GM12864 (cell line): ENCODE measurements at places on chromosomes 7 and 10.

DNA sequence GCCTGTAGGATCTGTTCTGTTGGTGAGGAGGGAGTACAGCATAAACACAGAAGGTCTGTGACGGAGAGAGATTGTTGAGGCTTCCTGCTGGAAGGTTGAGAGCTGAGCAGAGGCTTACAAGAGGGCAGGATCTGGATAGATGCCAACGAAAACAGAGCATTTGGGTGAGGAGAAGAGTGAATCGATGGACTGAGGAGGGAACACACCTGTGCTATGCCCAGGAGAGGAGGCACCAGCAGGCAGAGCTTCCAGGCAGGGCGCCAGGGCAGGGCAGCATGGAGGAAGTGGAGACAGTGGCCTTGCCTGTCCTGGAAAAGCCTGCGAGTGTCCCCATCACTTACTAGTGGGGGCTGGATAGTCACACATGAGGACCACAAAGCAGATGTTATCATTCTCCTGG lies 282.9 kb downstream of the PAXIP1 start:
- no peak for DNase-seq

GRCh38 chr7:32905175-32905662 lies 13.7 kb upstream of the KBTBD2 start:
- DNase-seq = no peak

- no peak for DNase-seq
Measured at GRCh38 chr10:86368987-86369386, 2.4 kb upstream of the GRID1 start.

DNA sequence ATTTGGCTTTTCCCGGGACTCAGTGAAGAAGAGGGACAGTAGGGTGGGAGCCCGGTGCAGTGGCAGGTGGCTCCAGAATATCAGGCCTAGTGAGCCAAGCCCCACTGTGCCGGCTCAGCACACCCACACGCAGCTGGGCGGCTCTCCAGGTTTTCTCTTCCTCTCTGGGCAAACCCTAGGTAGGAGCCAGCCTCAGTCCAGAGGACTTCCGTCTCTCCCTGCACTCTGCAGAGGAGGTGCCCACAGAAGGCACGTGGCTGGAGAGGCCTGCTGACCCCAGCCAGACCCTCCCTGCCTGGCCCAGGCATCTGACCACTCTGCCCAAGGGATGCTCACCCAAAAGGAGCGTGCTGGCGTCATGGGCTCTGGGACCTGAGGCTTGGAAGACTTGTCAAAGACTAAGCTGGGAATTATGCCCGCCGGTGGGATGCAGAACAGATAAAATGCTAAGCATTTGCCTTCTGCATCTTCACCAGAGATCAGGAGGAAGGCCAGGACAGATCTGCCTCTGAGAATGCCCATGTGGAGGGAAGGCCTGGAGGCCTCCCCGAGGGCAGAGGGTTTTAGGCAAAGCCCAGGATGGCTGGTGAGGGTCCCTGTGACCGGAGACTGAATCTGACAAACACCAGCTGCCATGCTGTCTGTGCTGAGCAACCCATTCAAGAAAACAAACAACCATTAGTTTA lies 40.2 kb downstream of the TCERG1L start:
- DNase-seq = no peak

DNA sequence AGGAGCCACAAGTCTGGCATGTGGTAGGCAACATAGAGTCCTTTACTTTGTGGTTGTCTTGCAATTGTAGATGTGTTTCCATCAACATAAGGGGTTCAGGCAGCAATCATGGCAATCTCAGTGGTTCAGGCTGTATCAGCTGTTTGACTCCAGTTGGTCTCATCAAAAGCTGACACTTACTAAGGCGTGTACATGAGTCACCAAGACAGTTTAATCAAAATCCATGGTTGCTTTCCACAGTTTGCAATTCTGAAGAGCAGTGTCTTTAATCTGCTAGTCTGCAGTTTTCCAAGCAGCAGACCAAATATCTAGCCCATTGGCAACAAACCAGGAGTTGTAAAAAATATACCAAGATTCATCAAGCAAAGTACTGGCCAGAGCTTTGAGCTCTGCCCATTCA lies 210.2 kb downstream of the MDFIC start:
- DNase-seq = no peak

GRCh38 chr10:77236700-77237099 lies 400.9 kb downstream of the KCNMA1 start:
- no peak for DNase-seq

GRCh38 chr10:101649525-101650085 lies 45.4 kb downstream of the FBXW4 start:
- no peak for DNase-seq

GRCh38 chr10:17472481-17473227 lies 18.3 kb upstream of the ST8SIA6 start:
- no peak for DNase-seq

GRCh38 chr7:126589068-126589684 lies 663.6 kb downstream of the GRM8 start:
- DNase-seq = no peak

DNA sequence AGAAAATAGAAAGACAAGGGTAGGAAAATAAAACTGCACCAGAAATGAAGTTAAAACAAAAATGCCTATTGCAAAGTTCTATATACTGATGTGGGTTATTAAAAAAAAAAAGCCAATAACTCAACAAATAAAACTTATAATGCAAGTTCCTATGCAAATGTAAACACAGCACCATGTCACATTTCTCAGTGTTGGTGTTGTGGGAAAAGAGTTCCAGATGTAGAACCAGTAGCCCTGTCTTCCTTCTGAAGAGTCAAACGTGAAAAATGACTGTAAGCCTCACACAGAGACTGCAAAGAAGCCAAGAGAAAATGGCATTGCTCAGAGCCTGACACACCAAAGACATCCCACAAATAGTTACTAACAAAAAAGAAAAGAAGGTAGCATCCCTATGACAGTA lies 10.1 kb downstream of the PON2 start:
- no peak for DNase-seq

GRCh38 chr10:12774204-12774894 lies 227.2 kb downstream of the CCDC3 start:
- DNase-seq = no peak

GRCh38 chr10:107303203-107303602 lies 138.7 kb upstream of the SORCS1 start:
- DNase-seq = no peak

DNA sequence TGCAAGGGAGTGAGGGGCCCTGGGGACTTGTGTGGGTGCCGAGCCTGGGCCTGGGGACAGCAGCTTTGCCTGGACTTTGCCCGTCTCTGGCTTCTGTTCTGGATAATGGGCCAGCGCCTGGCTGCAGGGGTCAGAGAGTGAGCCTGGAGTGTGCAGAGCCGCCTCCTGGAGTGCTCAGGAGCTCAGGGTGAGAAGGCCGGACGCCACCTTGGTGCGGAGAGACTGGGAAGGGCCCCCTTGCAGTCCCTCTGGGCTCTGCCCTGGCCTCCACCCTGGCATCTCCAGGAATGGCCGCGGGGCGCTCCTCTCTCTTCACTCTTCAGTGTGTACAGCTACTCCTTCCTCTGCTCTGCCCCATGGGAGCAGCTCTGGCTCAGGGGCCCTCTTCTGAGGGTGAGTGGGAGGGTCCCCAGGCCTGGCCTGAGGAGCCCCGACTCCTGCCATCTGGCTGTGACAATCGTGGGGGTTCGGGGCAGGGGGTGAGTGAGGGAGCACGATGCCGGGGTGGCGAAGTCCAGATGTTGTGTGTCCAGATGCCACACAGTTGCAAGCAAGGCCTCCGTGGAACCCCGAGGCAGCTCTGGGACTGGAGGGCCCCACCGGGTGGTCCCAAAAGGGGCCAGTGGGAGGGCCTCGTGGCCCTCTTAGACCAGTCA lies 187.1 kb downstream of the DNAJB6 start:
- no peak for DNase-seq

DNA sequence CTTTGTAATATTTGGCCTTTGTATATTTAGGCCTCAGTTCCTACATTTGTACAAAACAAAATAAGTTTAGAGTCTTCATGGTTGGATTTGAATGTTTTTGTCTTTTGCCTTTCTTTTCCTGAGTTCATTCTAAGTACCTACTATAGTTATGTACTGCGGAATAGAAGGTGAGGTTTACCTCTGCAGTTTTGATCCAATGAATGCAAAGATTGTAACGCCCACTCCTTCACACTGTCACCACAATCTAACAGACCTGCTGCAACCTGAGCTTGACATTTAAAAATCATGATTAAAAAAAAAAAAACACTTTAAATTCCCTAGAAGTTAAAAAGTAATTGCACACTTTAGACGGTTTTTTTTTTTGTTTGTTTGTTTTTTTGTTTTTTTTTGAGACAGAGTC lies 145.0 kb downstream of the CALCR start:
- DNase-seq = no peak

DNA sequence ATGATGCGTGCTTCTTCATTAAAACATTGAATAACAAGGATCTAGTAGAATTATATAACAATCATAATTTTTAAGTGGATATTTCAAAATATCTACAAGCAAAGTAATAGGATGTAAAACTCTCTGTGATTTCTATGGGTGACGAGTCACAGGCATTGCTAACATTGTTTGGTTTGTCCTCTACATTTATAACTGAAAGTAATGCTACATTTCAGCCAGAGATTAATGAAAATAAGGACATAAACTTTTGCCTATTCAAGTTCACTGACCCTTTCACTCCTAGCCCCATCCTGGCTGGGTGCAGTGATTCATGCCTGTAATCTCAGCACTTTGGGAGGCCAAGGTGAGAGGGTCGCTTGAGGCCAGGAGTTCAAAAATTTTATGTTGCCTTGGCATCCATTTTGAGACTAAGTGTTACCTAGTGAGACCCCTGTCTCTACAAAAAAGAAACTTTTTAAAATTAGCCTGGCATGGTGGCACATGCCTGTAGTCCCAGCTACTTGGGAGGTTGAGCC lies 38.4 kb upstream of the HSPA12A start:
- no peak for DNase-seq

- DNase-seq = no peak
Measured at GRCh38 chr10:63099734-63100133, 33.4 kb upstream of the NRBF2 start.

DNA sequence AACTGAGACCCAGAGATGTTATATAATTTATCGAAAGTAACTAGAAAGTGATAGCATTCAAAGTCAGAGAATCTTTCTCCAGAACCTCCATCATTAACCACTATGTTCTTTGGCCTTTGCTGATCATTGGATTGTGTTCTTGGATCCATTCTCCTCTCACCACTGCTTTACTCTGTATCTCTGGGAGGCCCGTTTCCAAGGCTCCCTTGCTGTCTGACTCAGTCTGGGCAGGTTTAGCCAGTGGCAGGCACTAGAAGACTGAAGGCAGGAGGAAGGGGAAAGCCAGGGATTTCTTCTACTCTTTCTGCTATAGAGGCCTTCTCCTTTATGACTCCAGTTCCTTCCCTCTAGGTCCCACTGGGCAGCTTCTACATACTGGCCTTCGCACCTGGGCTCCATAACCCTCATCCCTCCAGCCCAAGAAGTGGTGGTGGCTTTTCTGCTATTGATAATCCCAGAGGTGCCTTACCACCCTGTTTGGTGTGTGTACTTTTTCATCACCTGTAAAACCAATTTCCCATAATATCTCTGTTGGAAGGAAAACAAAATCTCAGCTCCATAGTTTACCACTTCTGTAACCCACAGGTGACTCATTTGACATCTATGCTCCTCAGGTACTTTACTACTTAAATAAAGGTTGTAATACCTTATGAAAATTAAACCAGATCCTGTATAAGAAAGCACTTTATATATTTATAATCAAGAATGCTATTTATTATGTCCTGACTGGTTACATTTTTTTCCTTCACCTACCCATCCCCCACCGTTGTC lies 36.0 kb downstream of the BCAP29 start:
- DNase-seq = no peak

DNA sequence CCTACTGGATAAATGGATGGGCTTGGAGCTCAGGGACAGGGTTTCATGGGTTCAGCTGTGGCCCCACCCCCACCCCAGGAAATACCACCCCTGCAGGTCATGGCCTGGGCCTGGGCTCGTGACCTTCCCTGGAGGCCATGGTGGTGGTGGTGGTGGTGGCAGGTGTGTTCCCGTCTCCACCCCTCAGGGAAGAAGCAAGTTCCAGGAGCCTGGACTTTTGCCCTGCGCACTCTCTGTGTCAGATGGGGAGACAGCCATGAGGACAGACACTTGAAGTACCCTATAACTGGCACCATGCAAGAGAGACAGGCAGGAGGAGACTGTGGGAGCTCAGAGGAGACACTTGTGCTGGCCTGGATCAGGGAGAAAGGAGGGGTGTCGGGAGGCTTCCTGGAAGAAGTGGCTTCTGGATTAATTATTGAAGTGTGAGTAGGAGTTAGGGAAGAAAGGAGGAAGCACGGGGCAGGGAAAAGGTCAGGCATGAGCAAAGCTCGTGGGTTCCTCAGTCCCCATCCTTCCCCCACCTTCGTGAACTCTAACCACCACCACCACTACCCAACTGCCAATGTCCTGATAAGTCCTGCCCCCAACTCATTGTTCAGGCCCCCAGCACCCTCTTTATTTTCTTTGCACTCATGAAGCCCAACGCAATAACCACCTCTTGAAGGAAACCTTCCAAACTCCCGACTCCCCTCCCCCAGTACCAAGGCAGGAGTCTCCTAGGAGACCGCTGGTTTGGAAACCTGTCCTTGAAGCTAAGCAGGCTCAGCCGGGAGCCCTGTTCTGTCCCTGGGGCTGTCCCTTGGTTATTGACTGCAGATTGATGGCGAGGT lies 8.9 kb downstream of the SH2B2 start:
- DNase-seq = no peak

DNA sequence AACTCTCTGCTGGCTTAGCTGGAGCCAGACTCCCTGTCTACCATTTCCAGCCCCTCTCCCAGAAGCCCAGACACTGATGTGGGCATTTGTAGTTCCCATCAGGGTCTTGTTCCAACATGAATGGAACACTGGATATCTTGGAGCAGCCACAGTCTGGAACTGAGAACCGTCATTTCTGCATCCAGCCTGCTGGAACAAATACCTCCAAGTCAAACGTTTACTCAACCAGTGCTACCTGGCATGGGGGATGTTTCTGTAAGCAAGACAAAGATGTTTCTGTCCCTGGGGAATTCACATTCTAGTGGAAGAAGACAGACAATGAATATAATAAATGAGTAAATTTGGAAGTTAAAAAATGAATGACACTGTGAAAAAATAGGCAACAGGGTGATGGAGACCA lies 70.8 kb upstream of the ZNF438 start:
- no peak for DNase-seq

DNA sequence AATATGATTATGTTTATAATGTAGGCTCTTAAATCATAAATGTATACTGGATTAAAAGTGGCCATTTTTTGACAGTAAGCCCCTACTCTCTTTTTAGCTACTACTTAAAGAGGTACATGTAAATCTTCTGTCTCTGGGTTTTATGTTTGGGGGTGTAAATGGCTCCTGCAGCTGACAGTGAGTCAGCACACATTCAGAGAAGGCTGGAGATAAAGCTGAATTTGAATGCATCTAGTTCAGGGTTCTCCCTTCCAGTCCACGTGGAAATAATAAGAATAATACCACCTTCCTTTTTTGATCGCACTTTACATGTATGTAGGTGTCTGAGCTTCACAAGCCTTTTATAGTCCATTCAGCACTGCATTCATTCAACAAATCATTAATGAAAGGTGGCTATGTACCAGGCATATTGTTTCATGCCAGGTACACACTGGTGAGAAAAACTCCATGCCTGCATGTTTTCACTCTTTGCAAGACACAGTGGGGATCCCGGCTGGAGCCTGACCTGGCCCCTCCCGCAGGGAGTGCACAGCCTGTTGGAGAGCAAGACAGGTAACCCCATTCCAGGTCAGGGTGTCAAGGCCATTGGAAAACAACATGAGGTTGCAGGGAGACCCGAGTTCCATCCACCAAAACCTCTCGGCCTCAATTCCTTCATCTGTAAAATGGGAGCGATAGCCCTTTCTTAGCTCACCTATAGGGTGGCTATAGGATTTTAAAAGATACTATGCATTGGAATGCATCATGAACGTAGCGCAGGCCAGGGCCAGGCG lies 107.5 kb upstream of the ANLN start:
- DNase-seq = no peak

GRCh38 chr10:49700997-49701396 lies 21.5 kb downstream of the C10orf53 start:
- no peak for DNase-seq
